Right renal cortex interstitium (tissue), 3 donors: ENCODE measurements at places on chromosomes 5 and 9.

DNA sequence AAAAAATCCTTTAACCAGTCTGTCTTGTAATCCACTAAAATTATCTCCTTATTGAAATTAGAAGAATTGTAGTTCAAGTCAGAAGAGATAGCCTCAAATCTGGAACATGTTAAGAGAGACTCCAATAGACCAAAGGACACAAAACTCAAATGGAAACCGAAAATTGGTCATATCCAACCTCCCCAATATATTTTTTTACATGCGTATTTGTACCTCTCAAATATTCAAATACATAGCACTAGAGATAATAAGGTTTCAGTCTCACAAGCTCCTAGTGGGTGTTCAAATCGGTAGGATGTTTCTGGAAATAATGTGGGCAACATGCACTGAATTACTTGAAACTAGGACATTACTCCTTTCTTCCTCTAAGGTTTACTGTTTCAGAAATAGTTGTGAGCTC, 33.5 kb downstream of the EPB41L4A start:
- DNase-seq: no peak

- DNase-seq: no peak
These were observed 696.9 kb downstream of the MAT2B start for GRCh38 chr5:164202338-164202737.

DNA sequence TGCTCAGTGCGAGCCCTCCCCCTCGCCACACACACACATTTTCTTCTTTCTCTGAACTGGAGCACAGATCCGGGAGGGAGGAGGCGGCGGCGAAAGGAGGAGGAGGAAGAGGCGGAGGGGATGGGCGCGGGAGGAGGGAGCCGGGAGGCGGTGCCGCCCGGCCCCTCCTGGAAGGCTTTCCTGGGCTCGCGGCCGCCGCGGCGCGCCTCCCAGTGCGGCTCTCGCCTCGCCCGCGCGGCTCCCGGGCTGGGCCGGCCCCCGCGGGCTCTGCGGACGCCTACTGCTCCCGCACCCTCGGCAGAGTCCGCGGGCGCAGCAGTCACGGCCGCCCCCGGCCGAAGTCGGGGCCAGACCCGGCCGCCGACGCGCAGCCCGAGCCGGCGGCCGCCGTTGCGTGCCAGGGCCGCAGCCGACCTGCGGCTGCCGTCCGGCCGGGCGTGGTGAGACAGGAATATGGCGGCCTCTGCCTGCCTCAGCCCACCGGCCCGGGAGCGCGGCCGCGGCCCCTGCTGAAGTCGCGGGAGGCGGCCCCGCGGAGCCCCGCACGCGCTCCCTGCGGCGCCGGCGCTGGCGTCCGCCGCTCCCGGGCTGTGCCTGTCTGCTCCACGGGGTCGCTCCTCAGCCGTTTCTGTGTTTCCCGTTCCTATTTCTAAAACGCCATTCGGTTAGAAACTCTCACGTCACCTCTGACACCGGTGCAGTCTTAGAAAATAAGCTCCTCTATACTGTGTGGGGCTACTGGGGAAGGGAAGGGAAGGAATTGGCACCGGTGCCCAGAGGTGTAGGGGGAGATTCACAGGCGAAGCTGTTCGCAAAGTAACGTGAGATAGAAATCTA, 500 bp upstream of the GNAQ start:
- no peak for DNase-seq

- DNase-seq: no peak
These were observed 904 bp downstream of the GDNF start for GRCh38 chr5:37838933-37839341.

DNA sequence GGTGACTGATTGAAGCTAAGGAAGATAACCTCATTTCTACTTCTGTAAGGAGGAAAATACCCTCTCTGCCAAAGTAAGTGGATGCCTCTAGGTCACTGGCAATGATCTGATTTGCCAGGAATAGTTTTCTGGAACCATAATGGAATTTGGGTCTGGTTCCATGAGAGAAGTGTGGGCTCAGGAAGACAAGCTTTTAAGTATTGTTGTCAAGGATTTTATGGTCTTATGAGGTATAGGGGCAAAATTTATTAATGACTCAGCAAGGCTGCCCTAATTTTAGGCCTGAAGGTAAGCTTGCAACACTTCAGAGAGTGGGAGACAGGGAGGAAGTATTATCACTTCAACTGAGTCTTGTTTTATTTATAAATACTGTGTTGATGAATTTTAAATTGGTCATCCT, 322.6 kb upstream of the ACTBL2 start:
- DNase-seq: no peak

DNA sequence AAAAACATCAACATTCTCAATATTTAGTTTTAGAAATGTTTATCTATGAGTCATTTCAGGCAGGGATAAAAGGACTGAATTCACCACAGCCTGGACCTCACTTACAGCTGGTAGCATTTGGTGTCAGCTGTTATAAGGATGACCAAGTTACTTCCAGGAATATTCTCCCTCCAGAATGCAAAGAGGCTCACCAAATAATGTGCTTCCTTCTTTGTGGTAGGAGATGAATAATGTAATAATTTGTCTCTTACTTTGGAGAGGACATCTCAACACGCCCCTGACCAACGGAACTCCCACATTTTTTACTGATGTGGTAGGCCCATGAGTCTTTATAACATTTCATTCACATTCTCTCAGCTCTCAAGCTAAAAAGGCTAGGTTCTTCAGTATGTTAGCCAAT, 825.9 kb upstream of the GRAMD2B start:
- no peak for DNase-seq

DNA sequence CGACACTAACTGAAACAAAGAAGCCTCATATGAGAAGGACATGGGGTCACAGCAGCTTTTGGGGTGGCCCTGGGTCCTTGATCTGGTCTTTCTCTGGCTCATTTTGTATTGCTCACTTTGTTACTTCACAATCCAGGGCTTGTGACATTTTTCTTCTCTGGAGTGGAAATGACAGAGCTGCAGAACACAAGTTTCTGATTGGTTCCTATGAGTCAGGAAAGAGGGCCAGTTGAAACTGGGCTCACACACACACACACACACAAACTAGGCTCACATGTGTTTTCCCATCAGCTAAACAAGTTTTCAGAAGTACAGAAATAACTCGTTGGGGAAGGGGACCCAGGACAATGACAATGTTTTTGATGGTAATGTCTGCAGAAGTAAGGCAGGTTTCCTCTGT, 54.3 kb downstream of the TMC1 start:
- no peak for DNase-seq

GRCh38 chr5:31806561-31806960, 167.6 kb downstream of the PDZD2 start:
- DNase-seq: no peak
